ENCODE measurements at places on chromosomes 5 and 9.

DNA sequence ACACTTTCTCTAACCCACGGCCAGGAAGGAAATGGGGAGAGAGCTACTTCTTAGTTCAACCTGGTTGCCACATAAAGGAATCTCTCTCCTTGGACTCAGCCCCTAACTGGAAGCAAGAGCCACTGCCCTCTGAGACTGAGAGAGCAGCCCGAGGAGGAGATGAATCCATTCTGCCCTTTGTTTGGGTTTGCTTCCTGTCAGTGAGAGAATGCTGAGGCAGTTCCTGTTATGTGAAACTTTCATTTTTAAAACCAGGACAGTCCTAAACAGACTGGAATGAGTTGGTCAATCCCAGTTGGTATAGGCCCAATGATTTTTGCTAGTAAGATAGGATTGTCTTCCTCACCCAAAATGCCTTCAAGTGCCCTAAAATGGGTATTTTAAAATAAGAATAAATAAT is 205.1 kb downstream of the NTRK2 start:
- no peak for ATAC-seq

DNA sequence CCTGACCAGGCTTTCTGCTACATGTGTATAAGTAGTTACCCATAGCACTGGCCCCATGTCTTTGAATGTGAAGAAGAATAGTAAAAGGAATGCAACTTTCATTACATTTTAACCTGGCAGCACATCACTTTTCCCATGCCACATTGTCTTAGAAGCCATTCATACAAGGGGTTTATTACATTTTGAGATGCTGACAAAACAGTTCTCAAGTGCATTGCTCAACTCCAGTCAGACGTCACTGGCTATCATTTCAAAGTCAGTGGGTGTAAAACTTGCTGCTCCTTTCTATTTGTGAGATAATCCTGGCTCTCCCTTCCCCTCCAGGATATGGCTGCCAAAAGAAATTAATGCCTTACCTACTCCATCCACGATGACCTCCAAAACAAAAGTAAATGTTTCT is 97.0 kb upstream of the VCAN start:
- ATAC-seq, result no peak

DNA sequence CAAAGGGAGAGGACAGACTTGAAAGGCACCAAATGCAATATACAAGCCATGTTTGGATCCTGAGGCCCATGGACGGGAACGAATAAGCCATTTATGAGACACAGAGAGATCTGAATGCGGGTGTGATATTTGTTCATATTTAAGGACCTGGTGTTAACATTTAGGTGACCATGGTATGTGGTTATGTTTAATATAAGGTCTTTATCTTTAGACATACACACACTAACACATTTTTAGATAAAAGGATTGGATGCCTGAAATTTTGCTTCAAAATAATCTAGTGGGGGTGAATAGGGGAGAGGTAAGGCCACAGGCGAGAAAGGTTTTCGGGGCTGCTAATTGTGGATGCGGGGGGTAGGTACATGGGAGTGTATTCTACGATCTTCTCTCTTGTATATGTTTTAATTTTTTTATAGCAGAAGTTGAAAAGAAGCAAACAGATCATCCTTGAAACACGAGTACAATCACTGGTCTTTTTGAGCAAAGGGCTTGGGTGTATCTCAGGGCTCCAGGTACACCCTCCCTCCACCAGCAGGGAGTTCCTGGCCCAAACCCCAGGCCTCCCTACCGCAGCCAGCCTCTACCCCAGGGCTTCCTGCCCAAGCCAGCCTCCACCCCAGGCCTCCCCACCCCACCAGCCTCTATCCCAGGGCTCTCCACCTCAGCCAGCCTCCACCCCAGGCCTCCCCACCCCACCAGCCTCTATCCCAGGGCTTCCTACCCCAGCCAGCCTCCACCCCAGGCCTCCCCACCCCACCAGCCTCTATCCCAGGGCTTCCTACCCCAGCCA is 12.2 kb downstream of the AKNA start:
- ATAC-seq, result no peak

DNA sequence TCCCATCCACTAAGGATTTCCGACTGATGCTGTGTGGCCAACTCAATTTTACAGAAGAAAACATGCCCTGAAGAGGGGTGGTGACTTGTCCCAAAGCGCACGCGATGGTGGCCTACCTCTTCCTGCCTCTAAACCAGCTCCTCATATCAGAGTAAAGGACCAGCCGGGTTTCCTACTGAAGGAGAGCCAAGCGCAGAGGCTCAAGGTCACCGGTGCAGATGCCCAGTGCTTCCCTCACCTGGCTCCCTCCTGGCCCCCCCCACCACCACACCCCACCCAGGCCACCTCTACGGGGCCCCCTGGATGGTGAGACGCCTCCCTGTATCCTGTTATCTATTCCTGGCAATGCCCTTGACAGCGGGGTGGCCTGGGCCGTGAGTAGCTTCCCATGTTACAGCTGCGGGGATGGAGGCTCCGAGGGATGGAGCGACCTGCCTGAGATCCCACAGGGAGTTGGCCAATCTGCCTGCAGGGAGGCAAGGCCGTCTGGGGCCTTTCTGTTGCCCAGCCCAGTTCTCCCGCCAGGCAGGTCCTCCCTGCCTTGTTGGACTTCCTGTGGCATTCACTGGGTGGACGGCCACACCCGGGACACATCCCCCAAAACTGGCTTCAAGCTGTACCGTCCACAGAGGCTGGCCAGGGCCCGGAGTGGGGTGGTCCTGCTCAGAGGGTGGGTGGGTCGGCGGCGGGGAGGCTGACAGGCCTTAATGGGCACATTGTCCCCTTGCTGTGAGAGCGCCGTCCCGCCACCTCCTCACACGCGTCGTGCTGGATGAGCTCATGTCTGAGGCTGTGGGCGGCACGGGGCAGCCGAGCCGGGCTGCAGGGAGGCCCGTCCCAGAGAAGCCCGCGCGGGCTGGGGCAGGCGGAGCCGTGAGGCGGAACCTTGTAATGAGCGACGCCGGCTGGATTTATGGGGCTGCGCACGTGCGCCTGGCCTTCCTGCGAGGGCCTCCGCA is 72.5 kb downstream of the MACROH2A1 start:
- ATAC-seq, result no peak

GRCh38 chr5:170479484-170479883 is 24.3 kb upstream of the KCNIP1 start:
- ATAC-seq, result no peak

DNA sequence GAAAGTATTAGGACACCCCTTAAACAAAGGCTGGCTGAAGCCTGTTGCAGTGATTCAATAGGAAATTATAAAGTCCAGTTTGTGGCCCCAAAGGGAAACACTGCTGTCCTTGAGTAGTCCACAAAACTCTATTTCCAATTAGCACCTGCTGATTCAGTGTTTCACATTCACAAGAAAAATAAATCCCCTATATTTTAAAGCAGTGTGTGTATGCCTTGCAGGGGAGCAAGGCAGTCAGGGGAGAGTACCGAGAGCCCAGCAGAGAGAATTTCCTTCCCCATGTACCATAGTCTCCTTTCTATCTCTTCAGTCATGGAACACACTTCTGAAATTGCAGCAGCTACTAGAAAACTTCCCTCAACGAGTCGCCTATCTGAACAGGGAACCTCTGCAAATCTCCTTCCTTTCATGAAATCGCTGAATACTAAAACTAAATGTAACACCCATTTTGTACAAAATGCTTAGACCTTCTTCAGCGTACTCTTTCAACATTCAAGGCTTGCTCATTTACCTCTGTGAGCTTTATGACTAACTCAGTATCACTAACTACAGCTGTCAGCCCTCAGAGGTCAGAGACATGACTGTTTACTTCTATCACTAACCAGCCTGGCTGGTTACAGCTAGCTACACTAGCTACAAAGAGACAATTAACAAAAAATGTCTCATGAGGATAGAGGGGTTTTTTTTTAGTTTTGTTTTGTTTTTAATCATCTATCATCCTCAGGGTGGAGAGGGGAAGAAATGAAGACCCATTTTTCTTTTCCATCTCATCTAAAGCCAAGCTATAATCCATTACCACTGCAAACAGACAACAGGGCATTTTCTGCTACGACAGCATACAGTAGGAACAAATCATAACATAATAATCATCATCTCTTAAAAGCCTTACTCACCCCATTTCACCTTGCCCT is 188.7 kb downstream of the EBF1 start:
- peak; percentile 63 for ATAC-seq

DNA sequence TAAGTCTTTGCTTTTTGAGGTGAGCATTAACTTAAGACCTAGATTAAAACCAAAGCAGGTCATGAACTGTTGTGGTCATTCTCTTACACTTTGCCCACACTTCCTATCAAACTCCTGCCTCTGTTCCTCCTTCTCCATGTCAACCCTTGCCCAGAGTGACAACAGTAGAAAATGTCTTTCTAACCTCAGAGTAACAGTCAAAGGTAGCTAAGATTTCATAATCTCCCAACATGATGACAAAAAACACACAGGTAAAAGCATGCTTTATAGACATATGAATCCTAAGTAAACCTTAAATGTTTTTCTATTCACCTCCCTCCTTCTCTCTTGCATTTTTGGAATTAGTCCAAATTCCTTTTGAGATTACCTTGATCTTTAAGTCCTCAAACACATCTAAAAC is 422.3 kb downstream of the SPATA31D1 start:
- no peak for ATAC-seq

DNA sequence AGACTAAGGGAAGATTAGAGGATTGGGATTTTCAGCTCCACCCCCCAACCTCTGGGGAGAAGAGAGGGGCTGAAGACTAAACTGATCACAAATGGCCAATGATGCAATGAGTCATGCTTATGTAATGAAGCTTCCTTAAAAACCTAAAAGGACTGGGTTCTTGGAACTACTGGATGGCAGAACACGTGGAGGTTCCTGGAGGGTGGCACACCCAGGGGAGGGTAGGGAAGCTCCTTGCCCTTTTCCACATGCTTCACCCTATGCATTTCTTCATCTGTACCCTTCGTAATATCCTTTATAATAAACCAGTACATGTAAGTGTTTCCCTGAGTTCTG is 48.6 kb downstream of the ARHGEF28 start:
- ATAC-seq, result no peak

DNA sequence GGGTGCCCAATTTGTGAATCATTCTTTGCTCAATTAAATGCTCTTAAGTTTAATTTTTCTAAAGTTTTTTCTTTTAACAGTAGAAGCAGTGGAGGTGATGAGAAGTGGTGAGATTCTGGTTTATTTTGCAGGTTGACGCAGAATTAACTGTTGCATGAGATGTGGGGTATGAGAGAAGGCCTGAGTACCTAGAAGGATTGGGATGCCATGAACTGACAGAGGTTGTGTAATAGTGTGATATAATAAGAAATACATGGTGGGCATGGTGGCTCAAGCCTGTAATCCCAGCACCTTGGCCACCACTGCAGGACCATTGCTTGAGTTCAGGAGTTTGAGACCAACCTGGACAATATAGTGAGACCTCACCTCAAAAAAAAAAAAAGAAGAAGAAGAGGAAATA is 8.4 kb upstream of the SH3TC2 start:
- no peak for ATAC-seq

GRCh38 chr5:31385774-31386537 is 145.9 kb downstream of the DROSHA start:
- no peak for ATAC-seq

- no peak for ATAC-seq
Observed at GRCh38 chr5:161421067-161421466, 125.5 kb downstream of the GABRB2 start.

DNA sequence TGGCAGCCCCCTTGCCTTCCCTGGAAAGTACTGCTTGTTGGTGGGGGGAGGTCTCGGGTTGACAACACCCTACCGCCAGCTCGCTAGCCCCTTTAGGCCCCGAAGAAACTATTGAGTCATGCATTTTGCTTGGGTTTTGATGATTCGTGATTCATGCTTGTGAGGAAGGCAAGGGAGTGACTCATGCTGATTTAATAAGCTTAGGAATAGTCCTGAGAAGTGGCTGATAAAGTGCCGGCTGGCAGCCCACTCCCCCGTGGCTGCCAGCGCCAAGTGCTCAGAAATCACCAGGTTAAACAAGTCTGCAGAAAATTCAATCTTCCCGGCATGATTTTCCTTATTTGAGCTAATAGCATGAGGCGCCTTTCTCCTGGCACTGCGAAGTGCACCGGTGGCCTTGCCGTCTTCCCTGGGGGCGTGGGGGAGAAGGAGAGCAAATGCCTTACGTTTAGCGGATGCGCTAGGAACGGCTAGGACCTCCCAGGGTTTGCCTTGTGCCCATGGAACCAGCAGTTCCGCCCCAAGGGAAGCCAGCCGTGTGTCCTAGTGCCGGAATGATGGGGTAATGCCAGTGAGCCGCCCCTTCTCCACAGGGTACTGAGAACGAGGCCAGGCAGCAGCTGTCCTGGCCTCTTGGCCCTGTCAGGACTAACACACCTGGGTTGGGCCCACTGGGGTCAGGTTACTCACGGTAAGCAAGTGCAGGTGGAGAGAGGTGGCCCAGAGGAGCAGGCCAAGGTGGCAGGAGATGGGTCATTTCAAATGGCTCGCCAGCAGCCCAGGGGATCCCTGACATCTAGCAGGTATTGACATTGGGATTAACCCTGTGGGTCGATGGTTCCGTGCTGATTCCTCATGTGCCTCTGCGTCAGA is 151.9 kb downstream of the MACROH2A1 start:
- peak; percentile 10 for ATAC-seq

DNA sequence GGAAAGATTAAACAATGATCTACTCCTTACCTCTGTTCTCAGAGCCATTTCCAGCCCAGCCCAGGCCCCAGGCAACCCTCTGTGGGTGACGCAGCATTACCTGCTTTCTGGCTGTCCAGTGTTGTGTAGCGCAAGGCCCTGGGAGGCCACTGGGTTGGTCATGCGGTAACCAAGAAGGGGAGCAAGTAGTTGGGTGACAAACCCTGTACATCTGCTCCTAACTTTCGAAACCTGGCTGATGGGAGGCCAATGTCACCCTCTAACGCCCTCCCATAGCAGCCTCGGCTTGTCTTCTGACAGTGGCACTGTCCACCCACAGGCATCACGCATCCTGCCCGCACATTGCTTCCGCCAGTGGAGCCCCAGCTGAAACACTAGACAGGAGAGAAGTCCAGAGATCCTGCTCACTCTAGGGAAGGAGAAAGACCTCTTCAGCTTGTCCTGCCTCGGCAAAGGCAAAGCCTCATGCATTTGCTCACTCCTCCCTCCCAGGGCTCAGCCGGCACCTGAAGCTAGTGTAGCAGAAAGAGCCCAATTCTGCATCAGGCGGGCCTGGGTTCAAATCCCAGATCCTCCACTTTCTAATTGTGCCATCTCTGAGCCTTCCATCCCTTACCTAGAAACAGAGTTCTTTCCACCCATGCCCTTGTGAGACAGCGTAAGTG is 94.6 kb downstream of the ADAMTS2 start:
- ATAC-seq, result no peak
